ENCODE measurements at places on chromosomes 3 and 15.

DNA sequence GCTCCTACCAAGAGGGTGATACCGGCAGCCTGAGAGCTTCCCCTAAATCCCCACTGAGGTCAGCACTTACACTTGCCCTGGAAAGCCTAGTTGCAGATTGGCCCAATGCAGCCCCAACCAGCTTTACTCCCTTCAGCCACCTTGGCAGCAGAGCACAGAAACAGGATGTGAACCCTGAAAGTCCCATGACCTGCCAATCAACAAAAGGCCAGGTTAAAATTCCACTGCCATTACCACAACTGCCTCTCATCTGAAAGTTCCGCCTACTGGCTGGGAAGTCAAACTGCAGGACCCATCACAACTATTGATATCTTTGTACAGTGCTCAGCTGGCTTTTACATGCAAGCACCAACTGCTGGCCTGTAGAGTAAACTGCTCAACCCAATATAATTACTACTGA, 156.2 kb downstream of the ZMAT3 start:
- DNase-seq = no peak

GRCh38 chr3:138937690-138938055, 9.3 kb downstream of the FOXL2 start:
- DNase-seq = no peak

GRCh38 chr3:22922317-22922716, 280.8 kb upstream of the UBE2E2 start:
- no peak for DNase-seq

GRCh38 chr3:122003606-122004005, 18.4 kb downstream of the ILDR1 start:
- DNase-seq = no peak

- DNase-seq = no peak
These were observed 284.8 kb downstream of the FEZF2 start for GRCh38 chr3:62088472-62089104.

DNA sequence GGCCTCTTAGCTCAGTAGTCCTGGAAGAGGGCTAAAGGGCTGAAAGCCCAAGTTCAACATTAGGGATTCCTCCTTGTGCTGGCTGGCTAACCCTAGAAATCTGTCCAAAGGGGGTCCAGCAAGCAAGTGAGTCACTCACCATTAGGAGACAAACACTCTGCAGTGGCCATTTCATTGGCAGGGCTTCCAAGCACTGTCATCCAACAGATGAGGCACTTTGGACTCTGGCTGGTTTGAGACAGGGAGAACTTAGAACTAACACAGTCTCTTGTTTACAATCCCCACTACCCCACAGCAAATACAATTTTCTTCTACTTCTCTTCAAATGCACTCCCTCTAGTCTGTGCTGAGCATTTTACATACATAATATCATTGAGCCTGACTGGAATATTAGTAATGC, 10.1 kb upstream of the WNT5A start:
- no peak for DNase-seq

DNA sequence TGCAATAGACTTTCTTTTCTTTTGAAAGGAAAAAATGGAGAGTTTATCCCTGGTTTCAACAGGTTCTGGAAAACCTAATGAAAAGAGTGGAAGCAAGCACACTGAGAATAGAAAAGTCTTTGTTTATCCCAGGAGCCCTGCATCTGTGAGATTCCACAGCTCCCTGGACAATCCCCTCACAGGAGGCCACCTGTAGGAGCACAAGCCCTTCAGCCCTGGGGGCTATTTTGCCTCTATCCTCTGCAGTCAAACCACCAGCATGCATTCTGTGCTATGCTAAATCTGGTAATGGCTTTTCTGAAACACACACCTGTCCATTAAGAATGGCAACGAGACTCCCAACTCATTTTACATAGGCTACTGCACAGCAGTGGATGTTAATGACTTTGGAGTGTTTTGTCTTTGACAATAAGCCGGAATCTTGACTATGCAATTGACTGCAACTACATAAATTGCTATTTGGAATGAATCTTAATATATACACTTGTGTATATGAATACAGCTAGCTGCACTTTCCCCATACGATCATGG, 369.4 kb downstream of the NR2F2 start:
- DNase-seq = no peak

- DNase-seq = no peak
These were observed 4.8 kb upstream of the CCR5 start for GRCh38 chr3:46365737-46366524.

DNA sequence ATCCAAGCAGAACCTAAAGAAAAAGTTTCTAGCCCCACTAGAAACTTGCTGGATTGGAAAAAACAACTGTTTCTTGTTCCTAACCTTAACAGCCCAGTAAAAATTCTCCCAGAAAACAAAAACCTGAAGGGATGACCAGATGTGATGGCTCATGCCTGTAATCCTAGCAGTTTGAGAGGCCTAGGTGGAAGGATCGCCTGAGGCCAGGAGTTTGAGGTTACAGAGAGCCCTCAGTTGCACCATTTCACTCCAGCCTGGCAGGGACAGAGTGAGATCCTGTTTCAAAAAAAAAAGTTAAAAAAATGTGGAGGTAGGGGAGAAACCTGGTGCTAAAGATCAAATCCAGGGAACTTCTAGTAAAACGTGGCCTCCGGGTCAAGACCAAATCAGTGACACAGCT, 38.6 kb upstream of the RAF1 start:
- no peak for DNase-seq

DNA sequence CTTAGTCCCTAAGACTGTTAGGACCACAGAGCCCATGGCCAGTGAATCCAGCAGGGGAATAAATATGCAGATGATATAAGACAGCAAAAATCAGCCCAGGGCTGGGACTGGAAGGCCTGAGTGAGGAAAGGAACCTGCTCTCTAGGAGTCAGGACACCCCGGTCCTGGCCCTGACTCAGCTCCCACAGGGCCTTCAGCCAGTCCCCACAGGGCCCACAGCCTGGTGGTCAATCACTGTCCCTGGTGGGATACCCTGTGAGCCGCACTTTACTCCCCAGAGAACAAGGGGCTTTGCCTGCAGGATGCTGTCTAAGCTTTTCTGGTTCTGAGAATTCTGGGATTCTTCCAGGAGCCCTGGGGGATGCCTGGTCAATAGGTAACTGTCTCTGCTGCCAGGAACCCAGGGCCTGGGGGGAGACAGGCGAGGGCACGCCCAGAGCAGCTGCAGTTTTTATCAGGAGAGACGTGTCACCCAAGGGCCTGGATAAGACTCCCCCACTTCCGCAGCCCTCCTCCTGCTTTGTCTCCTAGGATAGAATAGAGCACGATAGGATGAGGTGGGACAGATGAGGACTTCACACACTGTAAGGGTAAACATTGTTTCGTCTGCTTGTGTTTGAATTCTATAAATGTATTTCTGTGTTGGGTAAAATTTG, 49.5 kb upstream of the MCF2L2 start:
- no peak for DNase-seq

DNA sequence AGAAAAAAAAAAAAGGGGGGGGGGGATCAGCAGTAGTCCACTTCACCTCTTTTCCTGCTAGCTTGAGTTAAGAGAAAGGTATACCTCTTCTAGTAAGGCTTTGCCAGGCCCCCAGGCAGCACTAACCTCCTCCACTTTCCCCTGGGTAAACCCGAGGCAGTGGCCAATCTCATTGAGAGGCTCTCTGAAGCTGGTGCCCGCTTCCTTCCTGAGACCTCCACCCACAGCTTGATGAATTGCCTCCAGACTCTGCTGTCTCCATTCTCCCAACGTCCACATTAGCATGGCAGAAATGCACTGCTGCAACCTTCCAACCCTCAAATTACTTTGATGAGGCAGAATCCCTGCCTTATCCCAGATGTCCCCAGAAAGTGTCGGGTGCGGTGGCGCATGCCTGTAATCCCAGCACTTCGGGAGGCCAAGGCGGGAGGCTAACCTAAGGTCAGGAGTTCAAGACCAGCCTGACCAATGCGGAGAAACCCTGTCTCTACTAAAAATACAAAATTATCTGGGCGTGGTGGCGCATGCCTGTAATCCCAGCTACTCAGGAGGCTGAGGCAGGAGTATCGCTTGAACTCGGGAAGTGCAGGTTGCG, 15.3 kb downstream of the RLBP1 start:
- no peak for DNase-seq

- DNase-seq = no peak
These were observed 101.8 kb downstream of the SCN11A start for GRCh38 chr3:38949994-38950393.

- no peak for DNase-seq
These were observed 223.9 kb upstream of the TPM1 start for GRCh38 chr15:62818691-62819090.

GRCh38 chr3:127195417-127195816, 2.5 kb downstream of the PRR23E start:
- no peak for DNase-seq

DNA sequence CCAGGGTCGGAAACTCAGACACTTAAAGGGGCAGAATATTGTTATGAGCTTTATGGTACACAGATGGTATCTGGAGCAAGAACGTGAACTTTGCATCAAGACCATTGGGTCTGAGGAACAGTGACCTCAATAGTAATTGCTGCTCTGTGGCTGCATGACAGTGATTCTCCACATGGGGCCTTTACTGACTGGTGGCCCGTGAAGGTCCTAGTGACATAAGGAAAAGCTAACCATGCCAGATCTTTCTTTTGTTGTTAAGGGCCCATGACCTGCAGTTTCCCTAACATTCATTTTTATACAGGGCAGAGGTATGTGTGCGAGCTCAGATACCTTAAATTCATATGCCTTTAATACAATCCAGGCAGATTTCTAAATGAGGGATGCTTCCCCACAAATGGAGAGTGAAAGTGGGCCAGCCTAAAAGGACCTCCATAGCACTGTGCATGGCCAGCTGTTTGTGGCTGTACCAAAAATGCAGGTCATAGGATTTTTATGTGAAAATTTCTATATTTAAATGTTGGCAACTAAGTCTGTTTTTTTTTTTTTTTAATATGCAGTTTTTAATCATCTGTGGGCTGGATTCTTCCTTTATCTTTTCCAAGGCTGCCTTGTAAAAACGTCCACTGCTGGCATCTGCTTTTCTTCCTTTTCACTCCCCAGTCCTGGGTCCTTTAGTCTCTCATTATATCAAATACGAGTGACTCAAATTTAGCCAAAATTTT, 188.0 kb upstream of the IL12A start:
- DNase-seq = no peak

DNA sequence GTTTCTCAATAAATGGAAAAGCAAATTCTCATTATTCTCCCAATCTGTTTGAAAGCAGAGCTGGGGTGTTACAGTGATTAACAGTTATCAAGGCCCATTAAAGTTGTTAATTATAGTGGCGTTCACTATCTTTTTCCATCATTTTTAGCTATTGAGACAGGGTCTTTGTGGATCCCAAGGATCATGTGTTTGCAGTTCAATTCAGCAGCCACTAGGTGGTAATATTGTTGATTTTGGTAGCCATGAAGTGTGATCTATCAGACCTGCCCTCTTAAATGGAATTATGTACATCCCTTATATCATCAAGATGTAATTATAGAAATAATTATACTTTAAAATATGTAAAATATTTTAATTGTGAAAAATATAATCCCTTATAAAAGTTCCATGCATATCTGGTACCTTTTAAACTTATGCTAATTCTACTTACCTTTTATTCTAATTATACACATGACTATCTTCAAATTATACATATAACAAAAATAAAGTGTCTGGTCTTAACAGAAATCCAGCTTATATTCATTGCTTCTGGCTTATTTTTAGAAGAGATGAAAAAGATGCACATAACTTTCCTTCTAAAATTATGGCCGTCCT, 126.4 kb downstream of the GREM1 start:
- no peak for DNase-seq

DNA sequence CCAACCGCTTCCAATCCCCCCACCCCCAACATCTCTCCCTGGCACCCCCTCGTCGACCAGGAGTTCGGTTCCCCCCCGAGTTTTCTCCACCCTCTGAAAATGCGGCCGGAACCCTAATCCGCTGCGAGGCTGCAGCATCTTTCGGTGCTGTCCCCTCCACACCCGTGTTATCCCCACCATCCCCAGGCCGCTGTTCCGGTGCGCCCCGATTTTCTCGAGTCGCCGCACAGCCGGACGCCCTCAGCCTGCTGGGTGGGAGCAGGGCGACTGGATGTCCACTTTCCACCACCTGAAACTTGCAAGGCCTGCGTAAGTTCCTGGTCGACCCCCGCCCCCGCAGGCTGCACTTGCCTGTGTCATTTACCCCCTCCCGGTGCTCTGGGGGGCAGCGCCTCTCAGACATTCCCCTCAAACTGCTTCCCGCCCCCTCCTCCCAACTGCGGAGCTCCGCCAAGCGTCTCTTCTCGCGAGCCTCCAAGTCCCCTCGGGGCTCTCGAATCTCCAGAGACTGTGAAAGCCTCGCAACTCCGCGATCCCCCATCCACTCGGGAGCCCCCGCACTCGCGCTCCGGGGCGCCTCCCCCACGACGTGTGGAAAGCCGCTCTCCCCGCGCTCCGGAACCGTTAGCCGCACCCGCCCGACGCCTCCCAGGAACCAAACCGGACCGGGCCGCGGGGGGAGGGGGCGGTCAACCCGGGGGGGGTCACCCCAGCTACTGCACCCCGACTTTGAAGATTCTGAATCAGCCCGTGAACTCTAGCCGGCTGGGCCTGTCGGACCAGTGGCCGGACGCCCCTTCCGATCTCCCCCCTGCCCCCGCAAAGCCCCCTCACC, 566 bp downstream of the ETV5 start:
- DNase-seq = no peak

GRCh38 chr15:31277335-31278060, 49.1 kb upstream of the KLF13 start:
- no peak for DNase-seq

DNA sequence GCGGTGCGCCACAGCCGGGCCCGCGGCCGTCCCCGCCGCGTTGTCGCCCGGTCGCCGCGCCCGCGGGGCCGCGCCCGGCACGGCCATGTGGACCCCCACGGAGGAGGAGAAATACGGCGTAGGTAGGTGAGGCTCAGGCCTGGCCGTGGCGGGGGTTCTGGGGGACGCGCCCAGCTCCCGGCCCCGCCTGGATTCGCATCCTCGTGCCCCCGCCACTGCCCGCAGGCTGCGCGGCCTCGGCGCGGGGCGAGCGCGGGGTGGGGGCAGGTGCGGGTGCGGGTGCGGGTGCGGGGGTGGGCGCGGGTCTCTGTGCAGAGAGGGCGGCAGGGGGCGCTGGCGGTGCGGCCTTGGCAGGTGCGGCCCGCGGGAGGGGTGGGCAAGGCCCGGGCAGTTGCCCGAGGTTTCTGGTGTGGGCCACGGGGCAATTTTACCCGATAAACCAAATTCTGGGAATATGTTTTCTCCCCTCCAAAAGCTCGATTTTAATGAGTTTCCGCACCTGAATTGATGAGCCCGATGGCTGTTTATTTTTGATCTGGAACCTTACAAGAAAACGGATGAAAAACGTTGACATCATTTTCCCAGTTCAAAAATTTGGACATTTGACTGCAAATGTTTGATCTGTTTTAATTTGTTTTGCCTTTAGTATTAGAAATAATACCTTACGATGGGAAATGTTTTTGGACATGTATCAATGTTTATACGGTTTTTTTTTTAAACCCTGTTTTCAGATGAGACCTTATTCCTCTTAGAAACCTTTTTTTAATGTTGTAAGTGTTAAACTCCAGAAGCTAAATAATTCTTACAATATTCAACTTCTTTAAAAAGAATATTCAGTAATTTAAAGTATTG, 678 bp downstream of the DOCK3 start:
- peak; percentile 55 for DNase-seq

- DNase-seq = no peak
These were observed 473 bp upstream of the COMMD2 start for GRCh38 chr3:149752788-149753136.

GRCh38 chr3:113094337-113095221, 103.8 kb downstream of the GTPBP8 start:
- DNase-seq = no peak

Data from stimulated activated CD4-positive, alpha-beta T cell treated with anti-CD3 and anti-CD28 coated beads, Interleukin-15, amount 100 ng/mL, for 1 hour (primary cell).